Neuronal stem cell (in vitro differentiated cells): ENCODE measurements at places on chromosomes 5 and 9.

- no peak for DNase-seq
Measured at GRCh38 chr5:142500227-142500905, 175.5 kb upstream of the SPRY4 start.

DNA sequence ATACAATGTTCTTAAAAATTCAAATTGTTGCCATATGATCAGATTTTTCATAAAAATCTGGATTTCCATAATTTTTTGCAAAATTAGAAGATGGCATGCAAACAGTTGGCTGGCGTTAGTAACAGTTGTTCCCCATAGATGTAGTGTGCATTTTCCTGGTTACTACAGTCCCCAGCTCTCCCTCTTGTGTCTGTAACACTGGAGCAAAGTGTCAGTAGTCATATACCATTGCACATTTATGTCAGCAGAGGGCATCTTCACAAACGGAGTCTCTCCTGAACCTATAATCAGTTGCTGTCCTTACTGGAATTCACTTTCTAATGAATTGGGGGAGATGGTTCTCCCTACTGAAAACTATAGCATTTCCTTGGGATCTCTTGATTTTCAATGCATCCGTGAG lies 44.7 kb upstream of the DMAC1 start:
- DNase-seq, result peak; percentile 3

GRCh38 chr5:14204785-14205321 lies 61.7 kb downstream of the TRIO start:
- DNase-seq, result no peak

GRCh38 chr5:168724227-168724626 lies 145.1 kb upstream of the PANK3 start:
- DNase-seq, result no peak

DNA sequence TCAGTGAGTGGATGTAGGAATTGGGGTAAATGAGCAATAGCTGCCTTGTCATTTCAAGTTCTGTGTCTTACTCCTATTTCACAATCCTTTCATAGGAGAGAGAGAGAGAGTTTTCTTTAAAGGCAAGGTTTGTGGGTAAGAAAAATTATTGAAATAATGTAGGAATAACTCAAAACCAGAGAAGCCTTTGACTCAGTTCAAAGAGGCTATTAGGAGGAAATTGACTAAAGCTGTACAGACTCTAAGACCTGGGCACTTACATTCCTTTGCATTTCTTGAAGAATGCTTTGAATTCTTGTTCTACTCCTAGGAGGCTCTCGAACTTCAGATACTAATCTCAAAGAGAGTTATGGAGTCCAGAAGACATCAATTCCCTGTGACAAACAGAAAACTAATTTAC lies 257.1 kb downstream of the FBXL7 start:
- no peak for DNase-seq

DNA sequence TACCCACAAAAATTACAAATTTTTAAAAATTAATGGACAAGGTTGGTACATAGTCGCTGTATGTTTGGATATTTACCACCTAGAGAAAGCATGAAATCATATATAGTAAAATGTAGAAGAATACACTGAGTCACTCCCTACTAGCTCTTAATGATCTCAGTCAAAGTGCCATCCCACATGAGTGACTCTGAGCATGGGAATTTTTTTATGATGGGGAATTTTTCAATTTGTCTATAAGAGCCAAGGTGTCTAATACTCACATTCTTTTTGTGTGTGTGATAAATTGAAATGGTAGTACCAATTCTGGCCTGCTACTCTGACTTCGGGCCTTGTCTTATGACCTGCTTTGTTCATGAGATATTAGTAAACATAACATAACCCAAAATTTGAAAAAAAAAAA lies 483.2 kb downstream of the CDH10 start:
- DNase-seq, result no peak

DNA sequence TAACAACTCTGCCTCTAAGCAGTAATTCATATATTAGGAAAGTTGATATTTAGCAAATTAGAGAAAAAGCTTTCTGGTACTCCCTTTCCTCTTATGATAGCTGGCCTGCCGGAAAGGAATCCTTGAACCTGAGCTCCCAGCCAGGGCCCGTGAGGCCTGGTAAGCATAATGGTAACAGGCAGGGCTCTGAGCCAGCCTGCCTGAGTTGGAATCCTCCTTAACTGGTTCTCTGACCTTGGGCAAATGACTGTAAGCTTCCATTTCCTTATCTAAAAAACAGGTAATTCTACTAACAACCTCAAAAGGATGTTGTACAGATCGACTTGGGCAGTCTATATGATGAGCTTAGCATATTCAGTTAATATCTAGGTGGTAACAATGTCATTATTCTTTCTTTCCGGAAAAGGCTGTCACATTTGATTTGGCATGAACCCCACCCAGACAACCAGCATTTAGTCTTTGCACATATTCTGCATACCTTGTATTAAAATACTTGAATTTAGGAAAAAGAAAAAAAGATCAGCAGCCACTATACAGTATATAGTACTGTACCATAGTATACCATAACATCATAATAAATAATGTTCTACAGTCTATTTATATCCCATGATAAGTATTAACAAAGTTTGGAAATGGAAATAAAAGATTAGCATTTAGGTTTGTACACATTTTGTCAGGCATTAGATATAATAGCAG lies 55.7 kb upstream of the MAP3K1 start:
- no peak for DNase-seq
